Skin of body (tissue), 3 donors: ENCODE measurements at places on chromosomes 4 and X. TPM values are rescaled to one million over a fixed set of nuclear protein-coding genes. Genes with fewer than 3 reads are reported as not detected.

The RELL1 gene
- total RNA-seq: 48.1 TPM

The IQCM gene
- not detected for total RNA-seq

The SPANXB1 gene
- not detected for total RNA-seq

GRCh38 chr4:102143433-102143832, 201.8 kb downstream of the SLC39A8 start:
- DNase-seq: no peak

The P2RY10 gene
- 1.3 TPM for total RNA-seq

The AKAP14 gene
- total RNA-seq: not detected

- no peak for DNase-seq
Measured at GRCh38 chrX:110491846-110492620, 133.4 kb downstream of the RTL9 start.

GRCh38 chr4:118941149-118941548, 52.5 kb downstream of the SYNPO2 start:
- DNase-seq: no peak

The TMEM271 gene
- total RNA-seq: 0.30 TPM

The F8 gene
- total RNA-seq: 3.1 TPM

The NPY1R gene
- total RNA-seq: 5.6 TPM

The ABCD1 gene
- total RNA-seq: 4.0 TPM

DNA sequence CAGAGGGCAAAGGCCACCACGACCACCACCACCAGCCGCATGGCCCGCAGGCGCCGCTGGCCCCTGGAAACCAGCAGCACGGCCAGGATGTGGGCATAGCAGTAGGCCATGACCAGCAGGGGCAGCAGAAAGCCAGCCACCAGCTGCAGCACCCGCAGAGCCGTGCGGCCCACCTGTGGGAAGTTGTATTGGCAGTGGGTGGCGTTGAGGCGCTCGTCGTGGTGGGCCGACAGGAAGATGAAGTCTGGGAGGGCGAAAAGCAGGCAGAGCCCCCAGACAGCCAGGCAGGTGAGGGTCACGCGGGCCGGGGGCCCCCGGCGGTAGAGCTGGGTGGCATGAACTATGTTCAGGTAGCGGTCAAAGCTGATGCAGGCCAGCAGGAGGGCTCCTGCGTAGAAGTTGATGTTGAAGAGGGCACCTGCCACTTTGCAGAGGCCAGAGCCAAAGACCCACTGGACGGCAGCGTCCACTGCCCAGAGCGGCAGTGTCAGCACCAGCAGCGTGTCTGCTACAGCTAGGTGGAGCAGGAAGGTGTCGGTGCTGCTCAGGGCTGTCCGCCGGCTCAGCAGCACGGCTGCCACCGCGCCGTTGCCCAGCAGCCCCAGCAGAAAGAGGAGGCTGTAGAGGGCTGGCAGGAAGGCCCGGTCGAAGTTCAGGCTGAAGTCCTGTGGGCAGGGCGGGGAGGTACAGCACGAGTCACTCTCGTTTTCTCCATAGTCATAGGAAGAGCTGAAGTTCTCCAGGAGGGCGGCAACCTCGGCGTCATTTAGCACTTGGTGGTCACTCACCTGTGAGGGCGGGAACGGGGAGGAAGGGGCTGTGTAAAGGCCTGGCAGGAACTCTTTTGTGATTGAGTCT, 1.4 kb downstream of the CXCR3 start:
- no peak for DNase-seq

GRCh38 chr4:11702886-11703557, 274.3 kb upstream of the HS3ST1 start:
- DNase-seq: no peak

- no peak for DNase-seq
Measured at GRCh38 chr4:154120006-154120676, 331.3 kb upstream of the SFRP2 start.

GRCh38 chrX:10156199-10157031, at the start of gene CLCN4:
Gene CLCN4 (plus strand): TSS chrX:10156975. CDS start chrX:10185033, 28,058 bp downstream.
- peak; percentile 63 for DNase-seq

The HERC6 gene
- total RNA-seq: 4.9 TPM

DNA sequence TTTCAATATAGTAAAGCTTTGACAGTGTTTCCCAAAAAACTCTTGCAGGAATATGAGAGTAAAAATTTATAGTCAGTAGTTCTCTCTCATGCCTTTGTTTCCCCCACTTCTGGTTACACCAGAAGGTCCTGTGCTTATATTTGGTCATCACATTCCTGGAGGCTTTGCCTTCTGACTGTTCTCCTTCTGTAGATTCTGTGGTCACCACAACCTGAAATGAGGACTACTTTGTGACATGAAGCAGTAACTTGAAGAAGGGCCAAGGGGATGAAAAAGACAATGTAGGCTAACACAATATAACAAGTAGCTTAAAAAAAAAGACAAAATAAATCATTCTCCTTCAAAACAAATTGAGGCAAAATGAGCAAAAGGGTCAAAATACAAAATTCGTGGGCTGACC, 366.2 kb upstream of the NR3C2 start:
- no peak for DNase-seq

The LEF1 gene
- total RNA-seq: 38.1 TPM

The SPATA18 gene
- 5.7 TPM for total RNA-seq

The MAGIX gene
- 1.4 TPM for total RNA-seq

The GAGE12E gene
- not detected for total RNA-seq

GRCh38 chr4:109184491-109184961, 117.9 kb downstream of the COL25A1 start:
- peak; percentile 83 for DNase-seq

DNA sequence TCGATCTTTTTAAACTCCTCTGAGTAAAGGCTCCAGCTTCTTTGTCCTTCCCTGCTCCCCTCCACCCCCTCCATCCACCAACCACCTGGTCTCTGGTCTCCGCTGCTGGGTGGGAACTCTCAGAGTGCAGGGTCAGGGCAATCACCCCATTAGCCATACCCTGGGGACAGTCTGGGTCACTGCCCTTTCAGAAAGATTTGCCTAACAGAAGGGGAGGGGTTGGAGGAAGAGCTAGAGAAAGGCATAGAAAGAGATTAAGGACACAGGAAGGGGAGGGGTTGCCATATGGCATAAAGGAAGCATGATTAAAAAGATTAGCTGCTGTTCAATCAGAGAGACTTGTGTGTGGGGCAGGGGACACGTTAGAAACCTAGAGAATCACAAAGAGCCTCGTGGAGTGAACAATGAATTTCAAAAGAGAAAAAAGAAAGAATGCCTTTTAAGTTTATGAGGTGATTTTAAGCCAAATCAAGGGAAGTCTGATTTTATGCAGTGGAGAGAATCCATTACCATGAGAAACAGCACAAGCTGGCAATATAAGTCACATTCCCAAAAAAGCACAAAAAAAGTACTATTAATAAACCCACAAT, 115.5 kb upstream of the ACSL4 start:
- DNase-seq: no peak

- no peak for DNase-seq
Measured at GRCh38 chrX:1767026-1767425, 152.2 kb downstream of the ASMT start.

GRCh38 chr4:60201052-60201673, 999.0 kb upstream of the ADGRL3 start:
- DNase-seq: peak; percentile 5

GRCh38 chrX:129318375-129318774, 204.9 kb downstream of the SMARCA1 start:
- DNase-seq: no peak

- no peak for DNase-seq
Measured at GRCh38 chrX:17632942-17633341, 104.4 kb upstream of the SCML1 start.

- no peak for DNase-seq
Measured at GRCh38 chr4:145340071-145340675, 141.5 kb upstream of the SMAD1 start.

DNA sequence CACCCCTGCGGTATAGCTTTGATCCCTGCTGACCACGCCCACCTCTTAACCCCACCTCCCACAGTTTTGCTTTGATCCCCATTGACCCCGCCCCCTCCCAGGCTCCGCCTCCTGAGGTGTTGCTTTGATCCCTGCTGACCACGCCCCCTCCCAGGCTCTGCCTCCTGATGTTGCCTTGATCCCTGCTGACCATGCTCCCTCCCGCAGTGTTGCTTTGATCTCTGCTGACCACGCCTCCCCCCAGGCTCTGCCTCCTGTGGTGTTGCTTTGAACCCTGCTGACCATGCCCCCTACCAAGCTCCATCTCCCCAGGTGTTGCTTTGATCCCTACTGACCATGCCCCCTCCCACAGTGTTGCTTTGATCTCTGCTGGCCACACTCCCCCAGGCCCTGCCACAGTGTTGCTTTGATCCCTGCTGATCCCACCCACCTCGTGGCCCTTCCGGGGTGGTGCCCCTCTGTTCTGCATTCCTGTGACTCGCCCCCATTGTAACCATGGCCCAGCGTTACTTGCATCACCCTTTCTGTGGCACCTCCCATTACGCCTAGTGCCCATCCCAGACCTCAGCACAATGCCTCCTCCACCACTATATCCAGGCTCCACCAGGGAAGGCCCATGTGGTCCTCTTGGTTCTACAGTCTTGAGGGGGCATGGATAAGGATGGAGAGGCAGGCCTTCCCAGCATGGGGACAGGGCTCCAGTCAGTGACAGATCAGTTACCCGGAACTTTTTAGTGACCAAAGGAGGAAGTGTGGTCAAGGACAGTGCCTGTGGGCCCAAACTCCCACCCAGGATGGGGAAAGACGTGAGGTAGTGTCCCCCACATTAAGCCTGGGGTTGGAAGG, 70.8 kb downstream of the ADRA2C start:
- DNase-seq: no peak

DNA sequence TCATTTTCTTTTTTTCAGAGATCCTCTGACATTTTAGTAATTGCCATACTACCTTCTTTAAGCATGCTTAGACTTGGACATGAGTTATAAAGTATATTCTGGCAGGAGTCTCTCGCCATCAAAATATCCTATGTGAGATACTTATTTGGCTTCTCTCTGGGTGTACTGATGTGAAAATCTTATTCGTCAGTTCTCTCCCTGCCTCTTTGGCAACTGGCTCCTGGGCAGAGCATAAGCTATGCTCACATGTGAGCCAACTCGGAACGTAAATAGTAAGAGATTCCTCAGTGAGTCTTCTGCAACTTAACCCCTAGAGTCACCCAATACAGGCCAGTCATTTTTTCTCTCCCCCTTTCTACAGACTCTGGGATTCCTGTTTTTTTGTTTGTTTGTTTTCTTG, 91.6 kb downstream of the MAGEB17 start:
- no peak for DNase-seq

The EXOC1L gene
- not detected for total RNA-seq

The OPRPN gene
- total RNA-seq: not detected

The PRR27 gene
- total RNA-seq: not detected

DNA sequence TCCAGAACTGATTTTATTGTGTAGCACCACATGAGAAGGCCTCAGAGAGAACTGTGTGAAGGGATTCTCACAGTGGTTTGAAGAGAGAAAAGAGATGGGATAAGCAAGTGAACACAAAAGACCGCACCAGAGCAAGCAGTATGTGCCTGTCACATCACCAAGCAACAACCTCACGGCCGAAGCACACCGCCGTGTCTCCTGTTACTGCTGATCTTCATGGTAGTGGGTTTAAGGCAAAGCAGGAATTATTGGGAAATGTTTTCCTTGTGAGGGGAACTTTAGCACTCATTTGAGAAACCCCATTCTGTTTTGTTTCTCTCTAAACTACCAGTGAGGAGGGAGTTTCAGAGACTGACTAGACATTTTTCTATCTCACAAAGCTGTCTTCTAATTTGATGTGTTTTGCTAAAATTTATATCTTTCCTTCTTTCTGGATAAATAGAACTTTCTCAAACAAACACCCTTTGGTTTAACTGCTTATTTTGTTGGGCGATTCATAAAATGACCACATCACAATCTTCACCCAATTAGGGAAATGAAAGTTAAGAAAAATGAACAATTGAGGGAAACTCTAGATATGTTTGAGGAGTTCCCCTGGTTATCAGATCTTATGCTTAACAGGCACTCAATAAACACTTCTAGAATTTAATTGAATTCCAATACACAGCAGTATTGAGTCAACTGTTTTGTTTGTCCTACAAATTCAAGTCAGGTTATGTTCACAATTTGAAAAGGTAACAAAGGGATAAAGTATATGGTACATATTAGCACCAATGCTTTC, 16.5 kb downstream of the SH3KBP1 start:
- DNase-seq: no peak

DNA sequence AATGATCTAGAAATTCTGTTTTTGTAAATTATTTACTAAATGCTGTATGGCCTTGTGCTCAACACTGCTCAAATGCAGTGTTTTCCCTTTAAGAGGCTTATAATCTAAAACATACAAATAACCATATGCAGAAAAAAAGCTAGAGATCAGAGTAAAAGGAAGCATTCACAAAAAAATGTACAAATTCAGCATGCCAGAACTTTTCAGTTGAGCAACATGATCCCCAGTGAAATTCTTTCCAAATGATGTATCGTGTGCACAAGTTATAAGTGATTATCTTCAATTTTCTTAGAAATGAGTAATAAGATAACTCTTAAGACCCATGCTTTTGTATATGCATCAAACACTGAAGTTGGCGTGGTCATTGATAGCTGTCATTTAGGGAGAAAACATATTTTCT, 5.0 kb downstream of the GPC3 start:
- DNase-seq: peak; percentile 88

The C1QTNF7 gene
- 3.7 TPM for total RNA-seq

GRCh38 chr4:155405059-155405458, 28.3 kb upstream of the MAP9 start:
- no peak for DNase-seq

- DNase-seq: peak; percentile 56
Measured at GRCh38 chr4:147707892-147708672, 23.8 kb upstream of the ARHGAP10 start.

GRCh38 chr4:165806613-165807012, 66.4 kb upstream of the TLL1 start:
- peak; percentile 33 for DNase-seq

DNA sequence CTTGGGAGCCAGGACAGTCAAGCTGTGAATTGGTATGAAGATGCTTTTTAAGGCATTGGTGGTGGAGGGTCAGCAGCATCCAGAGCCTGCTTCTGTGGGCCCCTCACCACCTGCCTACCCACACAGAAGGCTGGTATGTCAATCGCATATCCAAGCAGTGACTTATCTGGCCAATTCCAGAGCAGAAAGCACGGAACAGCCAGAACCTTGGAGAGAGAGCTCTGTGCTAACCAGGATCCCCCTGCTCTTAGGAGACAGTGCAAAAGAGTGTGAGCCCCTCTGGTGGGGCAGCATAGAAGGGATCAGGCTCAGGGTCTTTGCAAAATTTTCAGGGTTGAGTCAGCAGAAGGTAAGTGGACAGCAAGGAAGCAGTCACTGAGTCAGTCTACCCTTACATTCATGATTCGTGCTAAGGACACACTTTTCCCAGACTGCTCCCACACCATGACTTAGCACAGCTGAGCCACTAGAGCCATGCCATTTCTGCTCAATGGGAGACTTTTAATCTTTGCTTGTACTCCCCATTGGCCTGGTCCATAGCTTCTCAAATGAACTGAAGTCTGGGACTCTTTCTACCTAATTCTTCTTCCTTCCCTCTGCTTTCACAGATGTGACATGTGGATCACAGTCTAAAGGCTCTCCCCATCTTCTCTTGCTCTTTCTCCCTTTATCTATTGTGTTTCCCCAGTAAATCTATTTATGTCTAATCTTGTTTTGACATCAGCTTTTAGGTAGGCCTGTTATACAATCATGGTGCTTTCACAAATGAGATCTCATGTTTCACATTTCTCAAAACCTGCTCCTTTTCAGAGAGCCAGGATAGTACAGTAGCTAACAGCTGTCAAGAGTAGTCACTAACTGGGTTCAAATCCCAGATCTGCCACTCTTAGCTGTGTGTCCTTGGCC, 20.0 kb downstream of the MORF4L2 start:
- no peak for DNase-seq

GRCh38 chr4:147587041-147587440, 30.2 kb upstream of the TMEM184C start:
- peak; percentile 41 for DNase-seq

- DNase-seq: no peak
Measured at GRCh38 chr4:93646233-93646930, 182.2 kb upstream of the ATOH1 start.

- no peak for DNase-seq
Measured at GRCh38 chr4:121655320-121656268, 41.2 kb downstream of the ANXA5 start.
